ENCODE measurements at places on chromosomes 16 and 17. TPM values are rescaled to one million over a fixed set of nuclear protein-coding genes. Genes with fewer than 3 reads are reported as not detected.

The SPNS2 gene
- 0.09 TPM for total RNA-seq

The TBC1D3I gene
- total RNA-seq = not detected

The KIF19 gene
- not detected for total RNA-seq

The JPH3 gene
- under 0.01 TPM for total RNA-seq

The TNFRSF17 gene
- not detected for total RNA-seq

The C17orf78 gene
- total RNA-seq = not detected

The MEIOB gene
- not detected for total RNA-seq

The PDILT gene
- not detected for total RNA-seq

The TBX21 gene
- not detected for total RNA-seq

The ABCA9 gene
- 18.1 TPM for total RNA-seq

The VASN gene
- total RNA-seq = 98.9 TPM

The BCO1 gene
- total RNA-seq = under 0.01 TPM

The VPS35 gene
- 71.1 TPM for total RNA-seq

The MT1E gene
- 129 TPM for total RNA-seq

The KCNH6 gene
- total RNA-seq = not detected

The FOXN1 gene
- not detected for total RNA-seq

The MOSMO gene
- total RNA-seq = 8.0 TPM

The AGRP gene
- not detected for total RNA-seq

The DECR2 gene
- total RNA-seq = 3.7 TPM

The ZNF385C gene
- not detected for total RNA-seq

The CDRT4 gene
- total RNA-seq = 1.5 TPM

The C1QTNF1 gene
- 4.7 TPM for total RNA-seq

The IGFALS gene
- total RNA-seq = under 0.01 TPM

The BAIAP3 gene
- 0.32 TPM for total RNA-seq

The SECTM1 gene
- total RNA-seq = 20.2 TPM

The SOX15 gene
- total RNA-seq = 0.32 TPM

The HS3ST3A1 gene
- total RNA-seq = 11.2 TPM

The BICDL2 gene
- total RNA-seq = 0.32 TPM

The OR1F1 gene
- not detected for total RNA-seq

The TEKT5 gene
- total RNA-seq = 0.34 TPM

The CYB561 gene
- 24.1 TPM for total RNA-seq

The PABPN1L gene
- not detected for total RNA-seq

All from bronchial smooth muscle cell (primary cell).